ENCODE measurements at places on chromosomes 6 and 20.
A peak's percentile ranks its signal among the peaks of the same experiment; 100 is the strongest.

- DNase-seq: peak; percentile 41
These were observed 6.3 kb upstream of the DHX16 start for GRCh38 chr6:30678964-30679726.

GRCh38 chr6:121505284-121505683 is 69.8 kb downstream of the GJA1 start:
- DNase-seq: no peak

GRCh38 chr20:53079261-53079691 is 107.1 kb downstream of the TSHZ2 start:
- DNase-seq: no peak

GRCh38 chr6:2514965-2515543 is 235.7 kb downstream of the MYLK4 start:
- DNase-seq: no peak

- no peak for DNase-seq
These were observed 2.5 kb downstream of the MYLK4 start for GRCh38 chr6:2748183-2748582.

Measured in NCI-H510A (cell line).